Activated T-cell treated with anti-CD3 and anti-CD28 coated beads, Interleukin-2, amount 50 U/mL, for 72 hours (primary cell): ENCODE measurements at places on chromosomes 11 and 22. TPM values are rescaled to one million over a fixed set of nuclear protein-coding genes. Genes with fewer than 3 reads are reported as not detected.

DNA sequence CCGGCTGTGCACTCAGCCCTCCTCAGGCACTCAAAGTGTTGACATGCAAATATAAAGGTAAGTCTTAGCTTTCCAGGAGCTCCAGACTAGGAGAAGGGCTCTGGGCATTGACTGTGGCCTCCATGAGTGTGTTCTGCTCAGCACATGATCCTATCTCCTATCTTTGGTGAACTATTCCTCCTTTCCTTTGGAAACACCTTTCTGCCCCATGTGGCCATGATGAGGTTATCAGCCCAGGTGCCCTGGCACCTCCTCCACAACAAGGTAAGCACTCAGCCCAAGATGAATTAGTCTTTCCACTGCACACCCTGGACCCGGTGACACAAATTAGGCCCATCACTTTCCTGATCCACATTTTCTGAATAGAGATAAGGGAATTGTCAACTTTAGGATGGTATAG is 37.9 kb upstream of the LMO1 start:
- DNase-seq, result no peak

- no peak for DNase-seq
Observed at GRCh38 chr11:13047884-13048283, 38.8 kb downstream of the RASSF10 start.

DNA sequence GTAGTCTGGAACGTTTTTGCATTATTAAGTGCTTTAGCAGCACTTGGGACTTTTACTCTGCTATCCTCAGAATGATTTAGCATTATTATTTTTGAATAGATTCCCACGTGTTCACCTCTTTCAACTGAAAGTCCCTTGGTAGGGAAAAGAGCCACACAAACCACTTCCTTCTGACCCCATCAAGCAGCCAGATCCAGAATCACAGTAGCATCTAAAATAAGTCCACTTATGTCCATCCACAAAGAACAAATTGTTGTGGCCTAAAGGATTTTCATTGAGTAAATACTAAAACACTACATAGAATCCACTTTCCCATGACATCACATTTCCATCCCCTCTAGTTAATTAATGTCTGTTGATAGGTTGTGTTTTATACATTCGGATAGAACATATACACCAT is 381.7 kb downstream of the AASDHPPT start:
- DNase-seq, result no peak

DNA sequence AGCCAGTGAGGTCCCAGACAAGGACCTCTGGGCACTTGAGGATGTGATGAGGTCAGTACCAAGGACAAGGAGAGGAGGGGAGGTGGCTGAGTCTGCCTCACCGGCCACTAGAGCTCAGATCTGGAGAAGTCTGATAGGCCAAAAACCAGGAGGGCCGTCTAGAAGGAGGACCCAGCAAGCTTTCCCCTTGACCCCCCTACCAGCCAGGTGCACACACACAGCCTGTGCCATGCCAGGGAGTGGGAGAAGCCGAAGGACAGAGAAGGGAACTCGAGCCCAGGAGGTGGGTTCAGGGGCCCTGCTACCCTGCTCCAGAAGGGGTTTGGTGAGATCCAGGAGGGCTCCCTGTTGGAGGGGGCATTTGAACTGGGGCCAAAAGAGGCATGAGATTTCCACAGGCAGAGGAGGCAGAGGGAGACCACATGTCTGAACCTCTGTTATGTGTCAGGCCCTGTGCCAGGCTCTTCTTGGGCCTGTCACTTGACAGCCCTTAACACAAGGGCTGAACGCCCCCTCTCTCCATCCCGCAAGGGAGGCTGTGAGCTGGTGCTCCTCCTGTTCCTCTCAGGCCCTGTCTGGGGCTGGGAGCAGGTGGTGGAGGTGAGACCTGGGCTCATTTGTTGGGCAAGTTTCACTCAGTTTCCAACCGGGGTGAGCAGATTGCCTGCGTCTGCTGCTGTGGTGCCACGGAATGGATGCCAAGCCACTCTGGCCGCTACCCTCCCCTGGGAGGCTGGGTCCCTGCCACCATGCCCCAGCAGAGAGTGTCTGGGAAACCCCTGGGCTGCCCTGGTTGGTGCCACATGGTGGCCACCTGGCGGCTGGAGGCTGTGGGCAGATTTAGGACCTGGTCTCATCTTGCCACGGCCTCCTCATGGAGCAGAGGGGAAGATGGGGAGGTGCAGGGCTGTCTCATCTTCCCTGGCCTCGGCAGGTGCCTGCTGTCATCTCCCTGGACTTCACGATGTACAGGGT is 65.2 kb downstream of the MPPED1 start:
- DNase-seq, result no peak

GRCh38 chr11:93849751-93850593 is 446 bp downstream of the VSTM5 start:
- DNase-seq, result no peak

DNA sequence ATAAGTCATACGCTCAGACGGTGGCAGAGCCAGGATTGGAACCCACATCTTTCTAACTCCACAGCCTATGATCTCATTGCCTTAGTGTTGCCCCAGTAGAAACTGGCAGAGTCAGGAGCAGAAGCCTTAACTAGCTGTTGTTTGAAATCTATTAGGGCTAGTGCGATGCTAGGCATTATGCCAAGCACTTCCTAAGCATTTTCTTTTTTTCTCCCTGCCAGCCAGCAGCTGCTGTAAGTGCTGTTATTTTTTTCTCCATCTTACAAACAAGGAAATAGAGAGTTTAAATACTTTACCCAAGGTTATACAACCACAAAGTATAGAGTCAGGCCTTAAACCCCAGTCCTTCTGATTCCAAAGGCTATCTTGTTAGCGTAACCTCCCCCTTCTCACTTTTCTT is 161.0 kb upstream of the SORL1-AS1 start:
- DNase-seq, result no peak

DNA sequence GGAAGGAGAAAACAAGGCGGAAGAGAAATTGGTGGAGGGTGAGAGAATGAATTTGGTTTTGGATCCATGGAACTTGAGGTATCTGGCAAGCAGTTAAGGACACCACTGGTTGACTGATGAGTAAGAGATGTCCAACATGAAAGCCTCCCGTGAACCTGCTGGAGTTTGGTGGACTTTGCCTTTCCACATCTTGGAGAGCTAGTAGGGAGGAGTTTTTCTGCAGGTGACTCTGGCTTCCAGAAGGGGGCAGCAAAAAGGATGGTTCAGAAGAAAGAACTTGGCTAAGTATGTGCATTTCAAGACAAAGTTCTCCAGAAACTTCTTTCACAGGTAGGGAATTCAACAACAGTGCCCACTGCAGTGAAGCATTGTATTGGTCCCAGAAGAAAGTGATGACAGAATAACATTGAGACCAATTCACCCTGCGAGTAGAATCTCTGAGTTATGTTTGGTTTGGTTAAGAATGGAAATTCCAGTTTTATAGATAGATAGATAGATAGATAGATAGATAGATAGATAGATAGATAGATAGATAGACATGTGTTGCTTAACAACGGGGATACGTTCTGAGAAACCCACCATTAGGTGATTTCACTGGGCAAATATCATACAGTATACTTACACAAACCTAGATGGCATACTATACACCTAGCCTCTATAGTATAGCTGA is 28.5 kb downstream of the DCDC1 start:
- peak; percentile 7 for DNase-seq

GRCh38 chr11:118139578-118139977 is 13.0 kb downstream of the SCN4B start:
- no peak for DNase-seq

DNA sequence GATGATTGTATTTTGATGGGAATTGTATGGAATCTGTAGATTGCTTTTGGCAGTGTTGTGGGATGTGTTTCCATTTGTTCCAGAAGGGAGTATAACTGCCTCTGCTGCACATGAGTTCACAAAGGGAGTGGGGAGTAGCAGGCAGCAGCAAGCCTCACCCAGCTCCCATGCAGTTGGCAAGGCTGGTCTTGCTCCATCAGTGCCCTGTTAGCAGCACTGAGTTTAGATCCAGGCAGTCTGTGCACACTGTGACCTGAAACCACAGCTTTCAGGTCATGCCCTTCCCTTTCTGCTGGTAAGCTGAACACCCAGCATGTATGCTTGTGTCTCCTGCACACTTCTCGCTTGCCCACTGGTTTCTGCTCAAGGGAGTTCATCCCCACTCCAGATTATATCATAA is 3.7 kb upstream of the NUCB2 start:
- DNase-seq, result no peak

The ROBO3 gene
- total RNA-seq, result 21.5 TPM
